ENCODE measurements at places on chromosomes 5 and 9.
A peak's percentile ranks its signal among the peaks of the same experiment; 100 is the strongest.

GRCh38 chr5:123543438-123543837 is 31.5 kb downstream of the CSNK1G3 start:
- no peak for DNase-seq

GRCh38 chr5:5628866-5629606 is 206.6 kb downstream of the ICE1 start:
- DNase-seq: no peak

- DNase-seq: no peak
Measured at GRCh38 chr5:65070026-65070425, 301.3 kb downstream of the CWC27 start.

DNA sequence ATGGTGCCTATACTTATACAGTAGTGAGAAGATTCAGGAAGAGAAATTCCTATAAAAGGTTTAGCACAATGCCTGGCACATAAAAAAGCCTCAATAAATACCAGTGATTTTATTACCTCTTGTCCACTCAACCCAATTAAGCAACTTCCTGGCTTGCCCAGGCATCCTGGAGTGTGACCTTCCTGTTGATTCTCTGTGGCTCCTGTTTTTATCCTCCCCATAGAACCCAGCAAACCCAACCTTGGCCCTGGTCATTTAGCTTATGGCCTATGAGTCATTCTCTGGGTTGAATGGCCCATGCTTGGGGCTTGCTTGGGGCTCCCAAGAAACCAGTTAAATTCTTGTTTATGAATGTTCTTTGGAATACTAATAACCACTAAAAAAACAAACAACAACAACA is 21.4 kb upstream of the SPARC start:
- no peak for DNase-seq

GRCh38 chr9:127812936-127813675 is 10.4 kb downstream of the FPGS start:
- no peak for DNase-seq

- DNase-seq: no peak
Measured at GRCh38 chr9:68551191-68551590, 10.5 kb upstream of the TMEM252 start.

DNA sequence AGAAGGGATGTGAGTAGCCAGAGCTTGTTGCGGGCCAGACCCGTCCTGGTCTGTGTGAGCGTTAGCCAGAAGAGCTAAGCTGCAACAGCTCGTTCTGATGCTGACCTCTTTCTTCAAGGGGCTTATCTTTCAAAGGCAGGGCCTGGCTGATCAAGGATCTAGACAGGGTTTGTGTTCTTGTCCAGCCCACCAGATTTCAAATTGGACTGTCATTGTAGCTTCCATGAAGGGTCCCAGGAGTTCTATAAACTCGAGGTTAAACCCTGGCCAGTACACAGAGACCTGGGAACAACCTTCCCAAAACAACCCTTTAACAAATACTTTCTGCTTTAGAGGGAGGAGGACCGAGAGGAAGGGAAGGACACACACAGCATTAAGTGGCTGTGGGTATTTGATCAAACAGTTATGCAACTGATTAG is 153.0 kb upstream of the TUT7 start:
- no peak for DNase-seq

GRCh38 chr9:121073038-121073437 is 1.7 kb upstream of the CNTRL start:
- peak; percentile 69 for DNase-seq

GRCh38 chr5:10261065-10261464 is 11.0 kb downstream of the CCT5 start:
- DNase-seq: no peak

DNA sequence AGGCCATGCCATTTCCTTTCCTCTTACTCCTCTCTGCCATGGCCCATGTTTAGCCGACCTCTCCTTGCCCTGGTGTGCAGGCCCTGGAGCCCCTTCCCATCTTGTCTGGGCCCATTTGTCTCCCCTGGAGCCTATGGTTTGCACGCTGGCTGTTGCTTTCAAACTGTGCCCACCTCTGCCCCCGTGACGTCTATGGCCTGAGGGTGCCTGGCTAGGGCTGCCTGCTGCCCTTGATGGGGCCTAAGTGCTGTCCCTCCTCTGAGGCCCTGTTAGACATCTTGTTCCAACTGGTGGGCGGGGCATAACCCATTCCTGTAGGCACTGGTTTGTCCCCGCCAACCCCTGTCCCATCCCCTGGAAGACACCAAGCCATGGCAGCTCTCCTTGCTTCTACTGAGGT is 22.7 kb upstream of the ENHO start:
- no peak for DNase-seq

GRCh38 chr5:113421693-113422092 is 13.1 kb downstream of the TSSK1B start:
- no peak for DNase-seq

GRCh38 chr9:16516891-16517290 is 353.6 kb downstream of the BNC2 start:
- DNase-seq: peak; percentile 13

DNA sequence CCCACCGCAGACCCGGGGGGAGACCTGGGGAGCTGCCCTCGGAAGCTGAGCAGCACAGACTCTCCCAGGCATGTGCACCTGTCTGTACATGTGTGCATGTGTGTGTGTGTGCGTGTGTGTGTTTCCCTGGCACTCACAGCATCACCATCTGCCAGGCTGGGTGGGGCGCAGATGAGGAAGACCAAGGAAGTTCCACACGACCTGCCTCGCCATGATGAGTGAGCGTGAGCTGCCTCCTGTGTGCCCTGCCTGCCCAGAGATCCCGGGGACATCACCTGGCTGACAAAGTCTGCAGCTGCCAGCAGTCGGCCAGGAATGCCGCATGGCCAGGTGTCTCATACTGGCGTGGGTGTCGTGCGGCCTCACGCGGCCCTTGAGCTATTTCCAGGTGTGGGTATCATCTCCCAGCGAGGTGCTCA is 4.0 kb upstream of the GPSM1 start:
- DNase-seq: no peak

GRCh38 chr5:119318256-119318894 is 37.4 kb upstream of the TNFAIP8 start:
- DNase-seq: no peak

- no peak for DNase-seq
Measured at GRCh38 chr9:81137976-81138568, 551.3 kb downstream of the TLE1 start.

DNA sequence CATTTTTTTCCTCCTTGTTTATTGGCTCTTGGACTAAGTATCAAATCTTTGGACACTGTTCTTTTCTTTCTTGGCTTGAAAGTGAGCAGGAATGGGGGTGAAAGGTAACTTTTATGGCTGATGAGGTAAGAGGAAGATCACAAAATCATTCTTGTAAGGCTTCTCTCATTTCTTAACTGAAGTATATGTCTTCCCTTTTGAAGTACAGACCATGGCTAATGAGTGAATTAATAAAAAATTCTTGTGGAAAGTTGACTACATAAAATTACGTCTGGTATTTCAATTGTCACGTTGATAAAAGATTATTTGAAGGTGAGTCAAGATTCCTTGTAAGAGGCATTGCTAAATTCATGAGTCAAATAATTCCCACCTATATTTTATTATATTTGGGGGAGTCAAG is 25.1 kb downstream of the VCAN start:
- DNase-seq: no peak

DNA sequence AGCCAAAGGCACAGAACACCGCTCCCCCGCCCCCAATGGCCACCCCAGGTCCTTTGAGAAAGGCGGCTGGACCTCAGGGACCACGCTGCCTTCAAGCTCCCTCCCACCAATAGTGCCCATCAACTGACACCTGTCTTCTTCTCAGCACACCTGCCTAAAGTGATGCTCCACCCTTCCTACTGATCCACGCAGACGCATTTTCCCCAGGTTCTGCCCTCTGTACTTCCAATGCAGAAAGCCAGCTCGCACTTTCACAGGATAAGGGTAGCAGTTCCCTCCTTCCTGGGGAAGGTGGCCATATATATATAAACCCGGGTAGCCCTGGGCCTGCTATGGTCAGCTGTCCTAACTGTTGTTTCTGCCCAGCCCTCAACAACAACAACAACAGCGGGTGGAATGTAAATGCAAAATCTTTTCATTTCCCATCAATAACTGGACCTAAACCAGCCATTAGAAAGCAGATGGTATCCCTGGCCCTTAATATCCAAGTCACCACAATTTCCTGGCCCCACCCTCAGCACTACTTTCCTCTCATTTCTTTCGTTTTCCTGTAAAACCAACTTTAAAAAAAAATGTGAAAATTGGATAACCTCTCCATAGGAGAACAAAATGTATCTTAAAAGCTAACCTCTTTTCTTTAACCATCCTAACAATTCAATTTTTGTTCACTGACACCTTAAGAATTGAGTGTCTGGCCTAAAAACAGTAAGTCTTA is 1.7 kb downstream of the GOLM1 start:
- DNase-seq: no peak

DNA sequence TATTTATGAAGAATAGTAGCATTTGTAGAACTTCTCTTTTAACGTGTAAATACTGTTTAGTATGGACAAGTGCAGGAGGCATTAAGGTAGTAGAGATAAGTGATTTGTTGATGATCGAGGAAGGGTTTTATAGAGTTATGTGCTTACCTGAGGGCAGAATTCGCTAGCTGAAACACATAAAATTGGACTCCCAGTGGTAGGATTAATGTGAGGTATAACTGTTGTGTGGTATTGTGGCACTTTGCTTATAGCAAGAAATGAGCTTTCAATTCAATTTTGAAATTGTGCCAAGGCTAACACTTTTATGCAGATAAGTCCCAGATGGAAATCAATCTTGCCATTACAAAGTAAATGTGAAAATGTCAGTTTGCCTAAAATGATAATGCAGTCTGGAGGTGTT is 1.2 kb downstream of the AP3S1 start:
- no peak for DNase-seq

DNA sequence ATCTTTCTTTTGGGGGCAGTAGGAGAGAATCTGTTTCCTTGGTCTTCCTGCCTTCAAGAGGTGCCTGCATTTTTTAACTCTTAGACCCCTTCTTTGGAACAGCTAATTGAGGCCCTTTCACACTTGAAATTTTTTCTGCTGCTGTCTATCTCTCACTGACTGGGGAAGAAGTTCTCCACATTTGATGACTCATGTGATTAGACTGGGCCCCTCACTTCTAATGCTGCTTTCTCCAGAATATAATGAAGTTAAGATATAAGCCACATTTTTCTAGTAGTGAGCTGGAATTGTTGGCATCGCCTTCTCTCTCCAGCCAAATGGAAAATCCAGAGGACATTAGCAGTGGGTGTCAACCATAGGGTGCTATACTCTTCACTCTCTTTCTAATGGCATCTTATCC is 12.4 kb downstream of the ZNF474 start:
- no peak for DNase-seq

DNA sequence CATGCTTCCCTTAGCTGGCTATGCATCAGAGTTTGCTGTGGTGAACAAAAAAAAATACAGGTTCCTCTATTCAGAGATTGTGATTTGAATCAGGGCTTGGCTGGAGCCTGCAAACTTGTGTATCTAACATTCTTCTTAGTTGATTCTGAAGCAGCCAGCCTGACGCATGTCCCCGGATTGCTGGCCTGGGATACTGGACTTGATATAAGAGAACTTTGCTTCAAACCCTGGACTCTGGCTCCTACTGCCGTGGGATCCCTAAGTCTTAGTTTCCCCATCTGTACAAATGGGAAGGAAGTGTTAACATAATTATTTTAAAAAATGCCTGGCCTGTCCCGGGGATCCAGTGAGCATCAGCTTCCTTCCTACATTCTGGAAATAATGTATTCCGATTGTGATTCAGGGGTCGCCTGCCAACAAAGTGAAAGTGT is 292.8 kb downstream of the ARHGEF28 start:
- no peak for DNase-seq

DNA sequence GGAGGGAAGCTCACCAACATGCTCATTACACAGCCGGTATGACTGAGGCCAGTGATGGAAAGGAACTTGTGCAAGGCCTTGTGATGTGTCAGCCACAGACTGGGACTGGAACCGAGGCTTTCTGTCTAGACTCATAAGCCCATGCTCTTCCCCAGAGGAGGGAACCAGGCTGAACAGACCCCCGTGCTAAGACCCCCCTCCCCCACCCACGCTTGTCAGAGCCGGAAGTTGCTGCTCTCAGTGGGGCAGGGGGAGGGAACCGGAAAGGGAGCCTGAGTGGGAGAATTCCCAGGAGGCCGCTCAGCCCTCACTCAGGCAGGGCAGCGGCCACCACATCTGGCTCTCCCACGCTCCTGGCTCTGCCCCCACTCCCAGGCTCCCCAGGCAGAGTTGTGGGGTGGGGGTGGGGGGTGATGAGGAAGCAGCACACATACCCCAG is 4.1 kb upstream of the PDGFRB start:
- peak; percentile 64 for DNase-seq

DNA sequence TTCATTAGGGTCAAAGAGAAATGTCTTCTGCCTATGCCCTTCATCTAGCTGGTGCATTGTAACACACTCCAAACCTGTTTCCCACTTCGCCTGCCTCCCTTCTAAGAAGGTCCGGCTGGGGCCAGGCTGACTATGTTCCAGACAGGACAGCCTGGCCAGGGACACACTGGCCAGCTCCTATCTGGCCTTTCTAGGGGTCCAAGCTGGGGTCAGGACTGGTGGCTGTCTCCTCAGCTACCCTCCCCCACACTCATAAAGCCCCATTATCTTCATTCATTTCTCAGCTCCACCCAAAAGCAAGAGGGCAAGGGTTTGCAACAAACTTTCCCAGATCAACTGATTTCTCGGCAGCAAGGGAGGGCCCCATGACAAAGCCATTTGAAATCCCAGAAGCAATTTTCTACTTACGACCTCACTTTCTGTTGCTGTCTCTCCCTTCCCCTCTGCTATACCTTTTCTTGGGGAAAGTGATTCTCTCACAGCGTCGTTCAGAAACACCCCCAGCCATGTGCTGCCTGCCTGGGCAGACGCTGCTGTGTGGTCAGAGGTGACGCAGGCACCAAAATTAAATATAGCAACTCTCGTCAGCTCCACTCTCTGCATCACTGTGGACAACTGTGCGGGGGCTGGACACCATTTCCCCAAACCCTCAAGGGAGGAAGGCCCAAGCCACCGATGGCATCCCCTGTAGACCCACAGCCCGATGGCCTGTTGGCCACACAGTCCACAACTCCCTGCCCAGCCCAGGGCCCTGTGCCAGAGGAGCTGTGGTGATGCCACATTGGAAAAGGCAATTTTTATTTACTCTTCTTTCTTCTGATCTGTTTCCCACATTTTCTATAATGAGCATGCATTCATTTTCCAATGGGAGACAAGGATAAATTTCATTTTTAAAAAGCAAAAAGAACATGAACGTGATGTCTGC is 6.1 kb downstream of the IL13 start:
- no peak for DNase-seq

GRCh38 chr9:130107234-130107861 is 53.6 kb downstream of the GPR107 start:
- DNase-seq: peak; percentile 85

DNA sequence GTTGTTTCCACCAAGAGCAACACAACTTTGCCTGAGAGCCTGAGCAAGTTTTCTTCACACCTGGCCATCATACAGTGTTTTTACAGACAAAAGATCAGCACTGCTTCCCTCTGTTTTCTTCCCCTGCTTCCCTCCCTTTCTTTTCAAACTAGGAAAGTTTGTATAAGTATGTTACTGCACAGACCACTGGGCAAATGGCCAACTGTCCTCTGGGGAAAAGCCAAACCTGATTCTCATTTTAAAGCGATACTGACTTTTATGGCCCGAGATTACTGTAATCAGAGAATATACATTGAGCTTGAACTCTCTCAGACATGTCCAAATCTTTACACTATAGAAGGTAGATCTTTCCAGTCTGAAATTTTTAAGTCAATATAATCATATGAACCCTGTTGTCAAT is 415.0 kb downstream of the NFIB start:
- no peak for DNase-seq

- DNase-seq: no peak
Measured at GRCh38 chr5:50967009-50967562, 300.6 kb downstream of the PARP8 start.

GRCh38 chr5:154801083-154801482 is 45.9 kb downstream of the LARP1 start:
- no peak for DNase-seq

GRCh38 chr5:8879248-8879647 is 666.6 kb downstream of the SEMA5A start:
- no peak for DNase-seq
